8988T (cell line): ENCODE measurements at places on chromosomes 13 and 19.

DNA sequence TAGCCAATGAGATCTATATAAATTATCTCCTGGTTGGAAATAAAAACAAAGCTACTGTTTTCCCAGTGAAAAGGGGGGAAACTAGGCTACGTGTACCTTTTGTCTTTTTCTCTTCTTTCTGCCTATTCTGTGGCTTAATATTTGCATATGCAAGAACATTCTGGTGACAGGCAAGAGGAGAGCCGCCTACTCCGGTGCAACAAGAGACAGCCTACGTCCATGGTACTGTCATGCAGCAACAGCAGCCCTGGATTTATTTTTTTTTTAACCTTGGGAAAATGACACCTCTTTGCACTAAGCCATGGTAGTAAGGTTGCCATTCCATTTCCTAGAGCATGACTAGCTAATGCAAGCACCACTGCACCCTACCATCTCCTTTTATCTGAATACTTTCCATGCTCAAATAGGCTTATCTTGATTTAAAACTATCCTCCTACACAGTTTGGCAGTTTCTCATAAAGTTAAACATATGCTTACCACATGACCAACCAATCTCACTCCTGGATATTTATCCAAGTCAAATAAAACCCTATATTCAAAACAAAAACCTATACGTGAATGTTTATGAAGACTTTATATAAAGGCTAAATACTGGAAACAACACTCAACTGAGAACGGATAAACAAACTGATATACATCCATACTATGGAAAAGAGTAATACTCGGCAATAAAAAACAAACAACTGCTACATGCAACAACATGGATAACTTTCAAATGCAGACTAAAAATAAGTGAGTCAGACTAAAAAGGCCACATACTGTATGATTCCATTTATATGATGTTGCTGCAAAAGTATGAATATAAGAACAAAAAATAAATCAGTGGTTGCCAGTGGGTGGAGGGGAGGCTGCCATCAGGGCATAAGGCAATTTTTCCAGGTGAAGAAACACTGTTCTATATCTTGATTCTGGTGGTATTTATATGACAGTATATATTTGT is 17.3 kb downstream of the NUFIP1 start:
- no peak for DNase-seq

GRCh38 chr13:98275681-98276171 is 98.7 kb upstream of the RNF113B start:
- no peak for DNase-seq

GRCh38 chr19:1279782-1280341 is 4.5 kb downstream of the FAM174C start:
- peak; percentile 95 for DNase-seq

- no peak for DNase-seq
Measured at GRCh38 chr13:65725006-65725405, 1505.1 kb downstream of the PCDH9 start.

- no peak for DNase-seq
Measured at GRCh38 chr13:23477101-23477500, 43.6 kb upstream of the SACS start.

GRCh38 chr19:5339950-5340636 is 519 bp downstream of the PTPRS start:
- no peak for DNase-seq

DNA sequence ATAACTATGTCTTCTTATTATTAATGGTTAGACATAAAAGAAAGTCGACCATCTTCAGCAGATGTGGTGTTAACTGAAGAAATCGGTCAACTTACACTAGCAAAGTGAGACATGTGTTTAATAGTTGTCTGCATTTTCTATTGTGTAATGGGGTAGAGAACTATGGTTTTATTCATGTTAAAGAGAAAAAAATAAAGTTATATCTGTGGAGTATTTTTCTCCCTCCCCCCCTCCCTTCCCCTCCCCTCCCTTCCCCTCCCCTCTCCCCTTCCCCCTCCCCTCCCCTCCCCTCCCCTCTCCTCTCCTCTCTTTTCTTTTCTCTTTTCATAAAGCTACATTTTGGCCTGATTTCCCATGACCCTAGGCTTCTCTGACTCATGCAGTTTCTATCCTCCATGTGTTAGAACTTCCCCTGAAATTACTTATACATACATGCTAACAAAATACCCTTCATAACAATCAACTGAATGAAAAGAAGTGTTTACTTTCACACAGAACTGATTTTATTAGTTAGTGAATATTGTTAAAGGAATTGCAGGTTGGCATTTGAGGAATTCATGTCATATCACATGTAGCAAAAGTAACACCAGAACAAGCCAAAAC is 1431.0 kb upstream of the ATXN8OS start:
- no peak for DNase-seq

DNA sequence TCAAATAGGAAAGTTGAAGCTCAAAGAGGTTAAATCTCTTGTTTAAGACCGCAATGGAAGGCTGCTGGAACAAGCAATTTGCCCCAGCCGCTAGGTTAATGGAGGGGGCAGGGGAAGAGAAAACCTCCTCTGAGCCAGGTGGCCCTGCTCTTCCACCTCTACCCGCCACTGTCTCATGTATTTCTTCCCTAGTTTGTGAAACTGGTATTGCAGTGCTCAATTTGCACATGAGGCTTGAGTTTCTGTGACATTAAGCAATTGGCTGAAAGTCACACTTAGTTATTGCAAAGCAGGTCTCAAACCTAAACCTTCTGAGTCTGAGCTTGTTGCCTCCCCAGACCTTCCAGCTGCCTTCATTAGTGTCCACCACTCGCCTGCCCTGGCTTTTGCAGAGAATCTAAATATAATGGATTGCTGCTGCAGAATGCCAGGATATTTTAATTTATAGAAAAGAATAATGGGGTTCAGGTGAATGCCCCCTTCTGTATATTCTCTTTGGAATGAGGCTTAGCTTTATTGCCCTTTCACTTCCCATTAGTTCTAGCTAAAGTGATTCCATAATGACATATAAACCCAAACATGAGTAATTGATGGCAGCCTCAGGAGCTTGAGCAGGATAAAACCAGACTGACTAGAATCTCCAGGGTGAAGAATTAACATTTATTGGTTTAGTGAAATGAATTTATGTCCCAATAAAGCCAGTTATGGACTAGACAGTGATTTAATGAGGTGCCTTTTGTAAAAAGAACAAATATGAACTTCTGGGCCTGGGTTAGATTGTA is 27.0 kb upstream of the OLFM4 start:
- DNase-seq: no peak

GRCh38 chr13:95503662-95504061 is 48.9 kb upstream of the CLDN10 start:
- no peak for DNase-seq

- DNase-seq: no peak
Measured at GRCh38 chr19:5632241-5632612, 9.3 kb downstream of the SAFB start.

DNA sequence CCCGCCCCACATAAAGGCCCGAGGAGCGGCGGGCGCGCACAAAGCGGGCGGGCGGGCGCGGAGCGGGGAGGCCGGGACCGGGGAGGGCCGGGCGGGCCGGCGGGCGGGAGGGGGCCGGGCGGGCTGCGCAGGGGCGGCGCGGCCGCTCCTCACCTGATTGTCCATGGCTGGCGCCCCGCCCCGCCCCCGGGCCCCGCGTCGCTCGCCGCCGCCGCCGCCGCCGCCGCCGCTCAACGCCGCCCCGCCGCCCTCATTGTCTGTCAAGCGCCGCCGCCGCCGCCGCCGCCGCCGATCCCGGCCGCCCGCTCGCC is 200 bp downstream of the MLLT1 start:
- DNase-seq: no peak

DNA sequence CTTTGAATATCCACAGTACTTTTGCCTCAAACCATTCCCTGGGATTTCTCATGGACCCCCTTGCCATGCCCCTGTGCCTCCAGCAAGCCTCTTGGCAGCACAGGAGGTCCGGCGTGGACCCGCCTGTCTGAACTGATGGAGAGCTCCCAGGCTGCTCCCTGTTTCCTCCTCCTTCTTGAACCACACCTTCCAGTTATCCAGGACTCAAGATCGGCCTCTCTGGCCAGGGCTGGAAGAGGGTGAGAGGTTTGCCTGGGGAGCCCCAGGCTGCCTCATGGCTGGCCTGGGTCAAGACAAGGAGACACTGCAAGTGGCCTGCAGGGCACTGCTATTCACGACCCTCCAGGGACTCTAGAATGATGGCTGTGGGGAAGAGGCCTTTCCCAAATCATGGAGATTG is 93.6 kb upstream of the WASF3 start:
- no peak for DNase-seq

DNA sequence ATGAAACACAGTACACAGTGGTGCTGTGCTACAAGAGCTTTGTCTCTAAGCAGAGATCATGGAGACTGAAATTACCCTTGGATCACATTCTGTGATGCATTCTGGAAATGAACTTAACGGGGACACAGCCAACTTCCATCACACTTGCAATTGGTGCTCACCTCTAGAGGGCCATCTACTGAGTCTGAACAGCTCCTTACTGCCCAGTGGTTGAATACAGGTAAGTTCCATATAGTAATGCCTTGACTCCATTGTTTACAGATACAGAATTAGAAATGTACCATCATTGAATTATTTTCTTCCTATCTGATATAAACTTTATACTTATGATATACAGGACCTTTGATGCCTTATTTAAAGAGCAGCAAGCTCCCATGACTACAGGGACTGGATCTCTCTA is 686.4 kb downstream of the PCDH9 start:
- no peak for DNase-seq
